ENCODE measurements at places on chromosomes 3 and 15.

DNA sequence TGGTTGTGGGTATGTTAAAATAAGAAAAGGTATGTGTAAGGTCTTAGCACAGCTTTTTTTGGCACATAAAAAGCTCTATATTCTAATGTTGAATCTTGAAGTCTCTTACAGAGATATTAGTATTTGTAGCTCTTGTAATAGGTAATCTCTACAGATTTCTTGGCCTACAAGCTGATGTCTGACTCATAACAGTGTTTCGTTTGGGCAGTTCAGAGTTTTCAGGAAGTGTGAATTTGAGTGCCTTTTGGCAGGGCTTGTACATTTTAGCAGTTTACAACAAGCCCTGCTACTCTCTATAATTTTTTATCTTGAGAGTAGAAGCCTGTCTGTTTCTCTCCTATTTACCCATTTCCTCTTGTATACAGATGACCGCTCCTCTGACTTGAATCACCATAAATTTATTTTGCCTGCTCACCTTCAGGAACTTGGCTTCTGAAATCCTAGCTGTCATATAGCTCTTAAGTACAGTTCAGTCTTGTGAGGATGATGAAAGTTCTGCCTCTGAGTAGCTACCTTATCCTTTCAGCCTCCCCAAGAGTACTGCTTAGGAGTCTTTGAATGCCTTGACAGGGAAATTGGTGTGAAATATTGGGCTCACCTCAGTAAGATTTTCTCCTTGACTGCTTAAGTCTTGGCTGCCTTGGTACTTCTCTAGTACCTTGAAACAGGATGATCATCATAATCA, 419.9 kb upstream of the RARB start:
- no peak for DNase-seq

- no peak for DNase-seq
Measured at GRCh38 chr3:72344236-72344635, 504.0 kb downstream of the SHQ1 start.

- no peak for DNase-seq
Measured at GRCh38 chr15:90074023-90074422, 28.2 kb downstream of the IDH2 start.

DNA sequence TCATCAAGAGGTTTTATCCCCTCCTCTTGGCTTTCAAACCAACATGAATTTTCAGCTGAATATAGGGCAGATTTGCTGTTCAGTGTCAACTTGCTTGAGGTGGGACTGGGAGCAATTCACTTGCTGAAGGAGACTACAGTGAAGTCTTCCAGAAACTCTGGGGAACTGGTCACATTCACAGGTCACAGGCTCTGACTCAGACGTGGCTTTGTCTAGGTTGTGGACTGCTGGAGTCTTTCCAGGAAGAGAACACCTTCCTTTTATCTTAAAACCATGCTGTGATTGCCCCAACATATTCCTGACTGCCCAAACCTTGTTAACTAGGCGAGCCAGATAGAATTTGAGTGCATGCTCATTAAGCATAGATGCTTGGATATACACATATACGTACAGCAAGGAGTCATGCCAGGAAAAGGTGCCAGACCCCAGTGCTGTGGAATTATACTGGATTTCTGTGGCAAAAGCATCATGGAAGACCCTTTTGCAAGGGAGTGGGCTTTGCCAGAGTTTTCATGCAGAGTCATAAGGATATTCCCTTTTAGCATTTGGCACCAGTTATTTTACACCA, 399.1 kb upstream of the TBL1XR1 start:
- DNase-seq: no peak

DNA sequence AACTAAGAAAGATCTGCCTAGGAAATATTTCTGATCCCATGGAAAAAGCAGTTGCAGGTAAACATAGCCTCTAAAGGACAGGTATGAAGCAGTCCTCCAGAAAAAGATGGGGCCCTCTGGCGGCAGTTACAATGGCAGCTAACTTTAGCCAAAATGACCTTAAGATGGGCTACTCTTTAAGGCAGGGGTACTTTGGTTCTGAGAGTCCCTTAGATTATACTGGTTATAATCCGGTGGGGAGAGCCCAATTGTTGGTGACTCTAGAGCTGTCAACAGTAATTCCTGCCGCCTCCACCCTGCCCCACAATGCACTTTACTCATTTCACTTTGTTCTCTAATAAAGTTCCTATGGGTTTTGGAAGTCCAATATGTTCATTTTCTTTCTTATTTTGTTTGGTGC, 412.8 kb upstream of the WNT5A start:
- DNase-seq: no peak

GRCh38 chr15:89307046-89307587, 27.5 kb downstream of the POLG start:
- no peak for DNase-seq

DNA sequence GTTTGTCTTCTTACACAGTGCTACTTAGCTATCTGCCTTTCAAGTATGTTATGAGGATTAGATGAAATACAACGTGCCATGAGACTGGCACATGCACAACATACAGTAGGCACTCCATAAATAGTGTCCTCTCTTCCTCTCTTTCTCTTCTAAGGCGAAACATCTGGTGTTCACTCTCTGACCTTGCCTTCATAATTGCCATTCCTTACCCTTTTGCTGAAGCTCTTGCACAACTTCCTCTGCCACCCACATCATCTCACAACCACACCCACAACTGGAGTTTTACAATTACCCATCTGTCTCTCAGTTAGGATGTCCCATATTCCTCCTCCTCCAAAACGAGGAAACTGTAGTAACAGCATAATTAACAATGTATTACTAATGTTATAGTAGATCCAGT, 26.4 kb upstream of the ACP3 start:
- DNase-seq: no peak

DNA sequence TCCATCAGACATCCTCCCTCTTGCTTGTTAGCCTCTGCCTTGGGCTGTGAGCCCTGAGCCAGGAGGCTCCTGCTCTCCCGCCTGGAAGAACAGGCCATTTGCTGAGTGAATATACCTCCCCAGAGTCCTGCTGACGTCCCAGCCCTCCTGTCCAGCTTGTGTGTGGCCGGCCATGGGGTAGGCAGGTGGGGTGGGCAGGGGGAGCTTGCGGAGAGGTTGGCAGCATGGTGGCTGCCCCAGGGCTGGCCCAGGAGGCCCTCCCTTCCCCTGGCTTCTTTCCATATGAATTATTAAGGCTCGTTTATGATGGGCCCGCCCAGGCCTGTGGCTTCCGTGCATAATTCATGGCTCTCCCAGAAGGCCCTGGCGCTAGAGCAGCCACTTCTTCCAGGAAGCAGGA, 18.7 kb downstream of the CACNA2D2 start:
- DNase-seq: no peak

GRCh38 chr15:100018191-100018590, 285.0 kb upstream of the LYSMD4 start:
- no peak for DNase-seq

DNA sequence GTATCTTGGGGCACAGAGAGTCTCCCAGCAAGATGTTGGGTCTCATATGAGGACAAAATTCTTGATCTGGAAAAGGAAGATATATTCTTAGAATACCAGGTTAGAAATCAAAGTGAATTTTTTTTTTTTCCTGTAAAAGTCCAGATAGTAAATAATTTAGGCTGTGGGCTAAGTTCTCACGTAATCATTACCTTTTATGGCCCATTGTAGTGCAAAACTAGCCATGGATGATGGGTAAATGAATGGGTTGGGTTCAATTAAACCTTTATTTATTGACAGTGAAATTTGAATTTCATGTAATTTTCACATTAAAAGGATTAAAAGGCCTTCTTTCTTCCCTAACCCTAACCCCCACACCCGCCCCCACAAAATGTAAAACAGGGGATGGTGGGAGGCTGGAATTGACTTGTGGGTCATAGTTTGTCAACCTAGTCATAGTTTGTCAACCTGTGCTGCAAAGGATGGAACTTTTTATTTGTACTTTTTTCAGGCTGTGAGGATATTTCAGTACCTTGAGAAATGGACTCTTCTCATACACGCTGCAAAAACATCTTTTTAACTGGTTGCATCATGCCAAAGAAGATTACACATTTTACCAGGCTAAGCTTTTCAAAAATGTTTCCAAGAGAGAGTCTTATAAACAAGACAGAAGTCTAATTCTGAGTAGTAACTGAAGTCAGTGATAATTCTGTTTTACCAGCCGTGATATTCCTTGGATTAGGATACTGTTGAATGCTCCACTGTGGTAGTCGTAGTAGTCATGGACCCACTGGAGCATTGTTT, 138.8 kb downstream of the AKAP13 start:
- no peak for DNase-seq

DNA sequence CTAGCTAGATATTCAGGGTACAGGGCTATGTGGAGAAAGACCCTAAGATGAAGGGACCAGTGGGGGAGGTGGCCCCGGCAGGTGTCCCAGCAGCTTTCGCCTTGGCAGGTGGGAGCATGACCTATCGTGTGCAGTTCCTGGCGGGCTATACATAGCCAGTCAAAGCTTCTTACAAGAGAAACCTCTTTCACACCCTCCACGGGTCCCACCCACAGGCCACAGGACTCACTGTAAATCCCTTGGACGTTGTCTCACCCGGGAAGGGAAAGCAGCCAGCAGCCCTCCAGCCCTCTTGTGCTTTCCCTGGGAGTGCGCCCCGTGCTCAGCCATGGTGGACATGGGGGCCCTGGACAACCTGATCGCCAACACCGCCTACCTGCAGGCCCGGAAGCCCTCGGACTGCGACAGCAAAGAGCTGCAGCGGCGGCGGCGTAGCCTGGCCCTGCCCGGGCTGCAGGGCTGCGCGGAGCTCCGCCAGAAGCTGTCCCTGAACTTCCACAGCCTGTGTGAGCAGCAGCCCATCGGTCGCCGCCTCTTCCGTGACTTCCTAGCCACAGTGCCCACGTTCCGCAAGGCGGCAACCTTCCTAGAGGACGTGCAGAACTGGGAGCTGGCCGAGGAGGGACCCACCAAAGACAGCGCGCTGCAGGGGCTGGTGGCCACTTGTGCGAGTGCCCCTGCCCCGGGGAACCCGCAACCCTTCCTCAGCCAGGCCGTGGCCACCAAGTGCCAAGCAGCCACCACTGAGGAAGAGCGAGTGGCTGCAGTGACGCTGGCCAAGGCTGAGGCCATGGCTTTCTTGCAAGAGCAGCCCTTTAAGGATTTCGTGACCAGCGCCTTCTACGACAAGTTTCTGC, 15.0 kb downstream of the GRK7 start:
- no peak for DNase-seq

DNA sequence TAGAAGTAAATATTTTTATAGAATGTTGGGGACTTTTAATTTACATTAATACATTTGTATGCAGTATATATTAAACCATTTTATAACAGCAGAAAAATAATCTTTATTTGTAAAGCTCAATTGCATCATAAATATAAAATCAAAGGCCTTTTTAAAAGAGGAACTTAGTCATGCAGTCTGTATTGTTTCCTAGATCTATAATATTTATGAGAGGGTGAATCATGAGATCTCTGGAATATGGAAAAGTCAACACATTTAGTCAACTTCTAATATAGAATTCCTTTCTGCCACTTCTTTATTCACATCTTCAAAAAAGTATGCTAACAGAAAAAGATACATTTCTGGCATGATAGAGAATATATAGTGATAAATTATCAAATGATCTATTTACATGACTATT, 410.3 kb upstream of the ZNF385D start:
- no peak for DNase-seq

DNA sequence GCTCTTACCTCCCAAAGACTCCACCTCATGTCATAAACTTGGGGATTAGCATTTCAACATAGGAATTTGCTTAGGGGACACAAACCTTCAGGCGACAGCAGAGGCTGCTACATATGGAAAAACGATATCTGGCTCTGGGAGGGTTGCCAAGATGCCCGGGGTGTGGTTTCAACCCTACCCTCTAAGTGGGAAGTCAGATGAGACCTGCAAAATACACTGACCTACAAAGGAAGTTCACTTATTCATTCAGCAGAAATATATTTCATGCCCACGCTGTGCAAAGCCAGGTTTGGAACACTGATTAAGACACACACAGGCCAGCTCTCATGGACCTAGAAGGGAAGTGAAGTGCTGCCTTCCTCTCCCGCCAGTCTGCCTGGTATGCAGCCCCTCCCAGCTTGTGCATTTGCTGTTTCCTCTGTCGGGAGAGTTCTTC, 239.3 kb downstream of the FEZF2 start:
- no peak for DNase-seq

- DNase-seq: no peak
Measured at GRCh38 chr15:43981576-43981975, 154.8 kb downstream of the WDR76 start.

DNA sequence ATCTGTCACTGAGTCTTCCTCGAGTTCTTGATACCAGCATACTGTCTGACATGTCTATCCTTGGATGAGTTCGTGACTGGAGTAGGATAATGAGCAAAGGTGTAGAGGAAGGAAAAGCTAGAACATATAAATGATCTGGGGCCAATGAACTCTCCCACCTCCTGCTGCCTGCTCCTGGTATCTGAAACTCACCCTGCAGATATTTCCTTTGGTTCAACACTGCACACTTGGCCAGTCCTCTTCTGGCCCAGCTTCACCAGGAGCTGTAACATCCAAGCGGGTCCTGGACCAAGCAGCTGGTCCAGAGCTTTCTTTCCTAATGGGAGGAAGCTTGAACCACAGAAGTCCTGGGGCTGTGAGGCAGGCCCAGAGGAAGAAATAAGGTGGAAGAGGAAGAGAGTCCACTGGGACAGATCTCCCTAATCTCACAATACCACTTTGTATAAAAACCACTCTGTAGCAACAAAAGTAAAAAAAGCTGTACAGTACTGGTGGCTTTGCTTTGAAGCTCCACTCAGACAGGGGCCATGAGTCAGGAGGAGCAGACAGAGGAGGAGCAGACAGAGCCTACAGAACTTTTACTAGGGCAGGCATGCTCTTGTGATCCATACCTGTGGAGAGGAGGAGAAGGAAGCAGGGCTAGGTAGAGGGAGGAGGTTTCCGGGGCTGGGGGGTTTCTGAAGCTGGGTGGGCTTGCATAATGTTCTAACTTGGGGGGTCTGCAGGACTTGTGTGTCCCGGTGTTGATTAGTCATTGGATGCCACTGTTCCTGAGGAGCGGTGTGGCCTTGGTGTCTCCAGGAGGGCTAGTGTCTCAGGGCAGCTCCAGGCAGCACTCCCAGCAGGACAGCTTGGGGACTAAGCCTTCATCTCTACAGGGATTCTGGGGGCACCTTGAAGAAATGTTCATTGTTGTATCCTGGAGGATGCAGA, 166.9 kb downstream of the ABHD5 start:
- DNase-seq: no peak

GRCh38 chr3:62805580-62806277, 69.5 kb downstream of the CADPS start:
- DNase-seq: no peak

DNA sequence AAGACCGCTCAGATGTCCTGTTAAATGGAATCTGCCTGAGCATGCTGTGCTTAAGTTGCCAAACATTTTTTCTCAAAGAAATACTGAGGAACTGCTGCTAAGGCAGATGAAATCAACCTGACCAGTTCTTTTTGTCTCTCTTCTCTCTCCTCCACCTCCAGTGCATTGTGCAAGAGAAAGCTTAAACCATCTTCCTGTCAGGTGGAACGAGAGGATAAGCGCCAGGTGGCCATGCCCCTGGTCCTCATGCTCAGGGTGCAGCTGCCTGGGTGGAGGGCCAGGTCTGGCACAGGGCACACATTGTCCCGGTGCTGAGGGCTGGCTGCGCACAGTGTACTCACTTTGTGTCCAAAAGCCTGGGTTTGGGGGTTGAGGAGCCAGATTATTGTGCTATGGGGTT, 176.2 kb upstream of the TP63 start:
- no peak for DNase-seq

- DNase-seq: no peak
Measured at GRCh38 chr3:99774467-99774866, 43.2 kb upstream of the CMSS1 start.

- no peak for DNase-seq
Measured at GRCh38 chr15:83537606-83538005, 90.5 kb downstream of the SH3GL3 start.

Measured in cortex of kidney (tissue), 1 donor.